ENCODE measurements at places on chromosomes 4 and X.
A peak's percentile ranks its signal among the peaks of the same experiment; 100 is the strongest.

DNA sequence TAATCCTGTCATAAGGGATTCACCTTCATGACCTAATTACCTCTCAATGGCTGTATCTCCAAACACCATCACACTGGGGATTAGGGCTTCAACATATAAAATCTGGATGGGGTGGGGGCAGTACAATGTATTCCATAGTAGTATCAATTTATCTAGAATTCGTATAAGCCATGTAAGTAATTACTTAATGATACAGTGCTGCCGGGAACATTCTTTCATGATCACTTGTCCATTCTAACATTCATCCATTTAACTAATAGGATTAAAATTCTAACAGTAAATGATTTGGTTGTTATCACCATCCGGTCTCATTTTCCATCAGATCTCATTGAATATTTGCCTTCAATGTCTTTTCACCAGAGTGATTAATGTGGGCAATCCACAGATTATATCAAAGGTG is 1620.9 kb upstream of the TENM3 start:
- no peak for DNase-seq

- DNase-seq, result no peak
Measured at GRCh38 chrX:153647461-153648357, 706 bp downstream of the DUSP9 start.

- DNase-seq, result no peak
Measured at GRCh38 chr4:76962406-76963130, 13.0 kb downstream of the SEPTIN11 start.

GRCh38 chr4:2786794-2787229 is 6.1 kb upstream of the SH3BP2 start:
- DNase-seq, result no peak

DNA sequence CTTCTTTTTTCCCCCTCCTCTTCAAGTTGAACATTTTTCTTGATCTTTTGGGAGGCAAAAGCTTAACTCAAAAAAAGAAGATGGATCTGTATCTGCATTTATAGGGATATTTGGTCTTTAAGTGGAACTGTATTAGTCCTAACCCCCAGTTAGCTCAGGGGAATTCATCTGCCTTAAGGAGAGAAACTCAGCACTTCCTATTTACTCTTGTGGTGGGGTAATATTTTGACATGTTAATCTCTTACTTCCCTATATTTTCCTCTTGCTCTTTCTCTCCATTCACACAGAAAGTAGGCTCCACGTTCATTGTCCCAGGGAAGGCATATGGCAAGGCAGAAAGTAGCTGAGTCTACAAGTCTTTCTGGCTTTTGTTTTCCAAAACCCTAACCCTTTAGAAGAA is 5.3 kb downstream of the LRRC66 start:
- DNase-seq, result no peak

- no peak for DNase-seq
Measured at GRCh38 chr4:168708108-168708507, 211.3 kb downstream of the PALLD start.

GRCh38 chrX:96474741-96475125 is 209.9 kb upstream of the DIAPH2 start:
- DNase-seq, result no peak

DNA sequence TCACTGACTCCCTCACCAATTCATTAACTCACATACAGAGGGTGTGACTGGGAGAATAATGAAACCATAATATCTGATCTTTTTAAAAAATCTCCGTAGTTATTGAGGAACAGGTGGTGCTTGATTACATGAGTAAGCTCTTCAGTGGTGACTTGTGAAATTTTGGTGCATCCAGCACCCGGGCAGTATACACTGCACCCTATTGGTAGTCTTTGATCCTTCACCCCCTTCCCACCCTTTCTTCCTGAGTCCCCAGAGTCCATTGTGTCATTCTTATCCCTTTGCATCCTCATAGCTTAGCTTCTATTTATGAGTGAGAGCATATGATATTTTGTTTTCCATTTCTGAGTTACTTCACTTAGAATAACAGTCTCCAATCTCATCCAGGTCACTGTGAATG is 1143.8 kb downstream of the PCDH19 start:
- DNase-seq, result no peak

DNA sequence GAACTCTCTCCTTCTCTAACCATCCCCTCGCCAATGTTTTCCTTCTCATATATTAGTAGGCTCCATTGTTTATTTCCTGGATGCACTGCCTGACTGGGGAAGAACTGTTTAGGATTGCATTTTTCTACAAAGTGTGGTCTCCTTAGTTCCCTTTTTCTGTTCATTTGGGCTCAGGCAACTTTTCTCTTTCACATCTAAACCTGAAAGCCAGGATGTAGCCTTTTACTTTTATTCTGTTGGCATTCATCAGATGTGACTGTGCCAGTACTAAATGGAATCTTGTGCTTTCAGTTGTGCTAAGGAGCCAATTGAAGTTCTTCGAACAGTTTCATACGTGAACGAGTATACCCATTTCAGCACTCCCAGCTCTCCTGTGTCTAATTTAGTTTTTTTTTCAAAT is 59.8 kb downstream of the DDIT4L start:
- no peak for DNase-seq

GRCh38 chr4:159445692-159446091 is 342.8 kb downstream of the RAPGEF2 start:
- no peak for DNase-seq

DNA sequence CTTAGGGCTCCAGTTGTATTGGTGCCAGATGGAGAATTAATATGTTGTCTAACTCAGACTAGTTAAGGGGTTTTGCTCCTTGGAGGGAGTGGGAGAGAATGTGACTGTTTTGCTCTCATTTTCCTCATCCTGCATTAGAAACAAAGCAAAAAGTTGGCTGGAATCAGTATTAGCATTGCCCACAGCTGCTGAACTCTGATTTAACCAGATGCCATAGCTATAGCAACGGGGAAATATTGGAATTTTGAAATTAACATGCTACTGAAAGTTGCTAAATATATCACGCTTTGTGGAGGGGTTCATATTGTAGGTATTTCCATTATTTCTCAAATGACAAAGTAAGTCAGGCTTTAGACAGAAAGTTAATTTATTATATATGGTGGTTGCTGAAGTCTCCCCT is 66.7 kb upstream of the EOLA2 start:
- no peak for DNase-seq

- no peak for DNase-seq
Measured at GRCh38 chrX:47578692-47579091, 3.5 kb upstream of the TIMP1 start.

DNA sequence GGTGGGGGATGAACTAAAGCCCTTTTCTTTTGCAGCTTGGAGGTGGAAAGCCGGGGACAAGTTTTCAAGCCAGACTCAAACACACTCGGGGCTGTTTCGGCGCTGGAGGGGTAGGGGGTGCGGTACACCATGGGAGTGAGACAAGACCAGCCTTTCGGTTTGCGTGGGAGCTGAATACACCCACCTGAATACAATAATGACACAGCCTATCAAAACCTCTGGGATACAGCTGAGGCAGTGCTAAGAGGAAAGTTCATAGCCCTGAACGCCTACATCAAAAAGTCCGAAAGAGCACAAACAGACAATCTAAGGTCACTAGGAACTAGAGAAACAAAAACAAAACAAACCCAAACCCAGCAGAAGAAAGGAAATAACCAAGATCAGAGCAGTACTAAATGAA is 163.3 kb downstream of the ATRX start:
- DNase-seq, result no peak

DNA sequence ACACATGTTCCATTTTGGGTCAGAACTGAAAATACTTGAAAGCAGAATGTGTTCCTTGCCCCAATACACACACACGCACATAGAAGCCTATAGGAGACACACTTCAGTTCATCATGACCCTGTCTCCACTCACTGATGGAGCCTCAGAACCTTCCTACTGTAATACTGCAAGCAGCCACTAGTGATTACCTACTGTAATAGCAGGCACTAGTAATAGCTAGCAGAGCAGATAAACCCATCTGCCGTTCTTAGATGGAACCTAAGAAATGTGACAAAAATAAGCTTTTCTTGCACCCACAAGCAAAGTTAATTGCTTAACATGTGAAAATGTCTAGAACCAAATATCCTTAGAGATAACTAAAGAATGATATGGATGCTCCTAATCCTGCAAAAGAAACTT is 13.6 kb downstream of the AMTN start:
- DNase-seq, result no peak

- no peak for DNase-seq
Measured at GRCh38 chr4:173398779-173399415, at the start of gene SCRG1. Gene SCRG1 (minus strand): TSS chr4:173399116. CDS start chr4:173391414, 7,702 bp downstream.

GRCh38 chr4:61958591-61958990 is 758.5 kb downstream of the ADGRL3 start:
- DNase-seq, result no peak

- DNase-seq, result no peak
Measured at GRCh38 chrX:71912156-71912555, 1.5 kb downstream of the NHSL2 start.

- DNase-seq, result no peak
Measured at GRCh38 chr4:177427192-177427591, 15.0 kb downstream of the AGA start.

- DNase-seq, result peak; percentile 81
Measured at GRCh38 chr4:3346146-3346545, 53.3 kb downstream of the RGS12 start.

- DNase-seq, result no peak
Measured at GRCh38 chr4:63090641-63091040, 1318.6 kb downstream of the TECRL start.

Data from T47D (cell line).